ENCODE measurements at places on chromosomes 6 and 20. TPM values are rescaled to one million over a fixed set of nuclear protein-coding genes. Genes with fewer than 3 reads are reported as not detected.

Gene ZNF311
- 0.80 TPM for total RNA-seq

Gene JAG1
- 1.3 TPM for total RNA-seq

Gene ZNF341
- total RNA-seq, result 6.8 TPM

Gene RNF39
- total RNA-seq, result not detected

Gene DNAH8
- 0.05 TPM for total RNA-seq

Gene REM1
- total RNA-seq, result not detected

Gene ADGB
- not detected for total RNA-seq

Measured in activated T-helper 1 cell treated with anti-CD3 and anti-CD28 coated beads, Interleukin-12 subunit alpha, Interleukin-12 subunit beta, Interleukin-2, Interleukin-4 antibody, amounts not matched to agents 30 ng/mL and 10 ng/mL and 1 ng/mL, durations not matched to agents 14 hours and 24 hours and 36 hours (primary cell).